ENCODE measurements at places on chromosomes 11 and 22.

DNA sequence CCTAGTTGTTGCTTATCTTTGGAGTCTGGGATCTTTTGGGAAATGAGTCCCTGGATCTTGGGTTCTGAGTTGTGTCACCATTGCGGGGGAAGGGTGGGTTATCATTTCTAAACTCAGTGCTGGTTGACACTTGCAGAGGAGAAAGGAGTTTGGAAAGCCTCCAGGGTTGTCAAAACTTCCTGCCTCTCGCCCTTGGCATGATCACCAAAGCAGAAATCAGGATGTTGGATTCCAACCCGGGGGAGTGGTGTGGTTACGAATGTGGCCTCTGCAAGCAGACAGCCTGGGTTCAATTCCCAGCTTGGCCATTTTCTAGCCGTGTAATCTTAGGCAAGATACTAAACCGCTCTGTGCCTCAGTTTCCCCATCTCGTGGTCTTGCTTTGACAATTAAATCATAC lies 24.3 kb downstream of the CD6 start:
- no peak for DNase-seq

- DNase-seq: no peak
Measured at GRCh38 chr11:35558513-35558912, 33.1 kb upstream of the PAMR1 start.

- no peak for DNase-seq
Measured at GRCh38 chr11:13114566-13115379, 105.7 kb downstream of the RASSF10 start.

GRCh38 chr22:49765951-49766350 lies 61.7 kb downstream of the BRD1 start:
- DNase-seq: no peak

GRCh38 chr11:117979481-117980211 lies 6.5 kb upstream of the IL10RA start:
- no peak for DNase-seq

DNA sequence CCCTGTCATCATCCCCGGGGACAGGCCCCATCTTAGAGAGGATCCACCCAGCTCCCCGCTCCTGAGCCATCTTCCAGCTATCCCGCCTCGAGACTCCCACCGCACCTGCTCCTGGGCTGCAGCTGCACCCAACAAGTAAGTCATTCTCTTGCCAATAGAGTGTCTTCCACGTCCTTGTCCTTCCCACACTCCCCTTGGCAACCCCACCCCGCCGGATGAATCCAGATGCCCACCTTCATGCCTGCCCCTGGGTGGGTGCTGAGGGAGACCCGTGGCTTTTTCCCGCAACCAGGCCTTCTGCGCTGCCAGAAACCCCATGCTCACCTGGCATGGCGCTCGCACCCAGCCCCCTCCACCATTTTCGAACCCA lies 11.1 kb upstream of the C11orf24 start:
- no peak for DNase-seq

DNA sequence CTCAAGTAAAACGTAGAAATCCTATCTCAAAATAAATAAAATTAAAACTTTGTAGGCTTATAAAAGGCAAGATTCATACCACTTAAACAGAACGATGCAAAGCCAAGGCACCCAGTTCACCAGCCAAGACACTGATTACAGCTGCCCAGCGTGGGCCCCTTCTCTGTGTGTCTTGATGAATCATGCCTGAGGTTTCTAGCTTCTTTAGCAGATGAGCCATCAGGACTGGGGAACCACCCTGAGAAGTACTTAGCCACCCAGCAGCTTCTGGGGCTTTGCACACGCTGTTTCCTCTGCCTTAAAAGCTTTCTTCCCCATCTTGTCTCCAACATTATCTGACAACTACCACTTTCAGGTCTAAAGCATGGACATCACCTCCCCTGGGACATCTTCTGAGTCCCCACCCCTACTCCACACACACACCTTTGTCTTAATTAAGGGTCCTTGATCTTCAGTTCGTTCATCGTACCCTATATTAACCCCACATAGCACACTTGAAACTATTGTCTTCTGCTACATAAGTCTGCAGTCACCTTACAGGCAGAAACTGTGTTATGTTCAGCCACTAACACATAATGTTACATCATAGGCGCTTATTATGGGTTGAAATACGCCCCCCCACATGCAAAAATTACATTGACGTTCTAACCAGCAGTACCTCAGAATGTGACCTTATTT lies 8.7 kb upstream of the LAYN start:
- DNase-seq: no peak

- DNase-seq: no peak
Measured at GRCh38 chr22:49735901-49736421, 91.7 kb downstream of the BRD1 start.

- DNase-seq: peak; percentile 81
Measured at GRCh38 chr22:27801616-27802345, at the start of gene MN1. MN1 (minus strand) TSS chr22:27801756; CDS start chr22:27800543, 1,213 bp downstream.

DNA sequence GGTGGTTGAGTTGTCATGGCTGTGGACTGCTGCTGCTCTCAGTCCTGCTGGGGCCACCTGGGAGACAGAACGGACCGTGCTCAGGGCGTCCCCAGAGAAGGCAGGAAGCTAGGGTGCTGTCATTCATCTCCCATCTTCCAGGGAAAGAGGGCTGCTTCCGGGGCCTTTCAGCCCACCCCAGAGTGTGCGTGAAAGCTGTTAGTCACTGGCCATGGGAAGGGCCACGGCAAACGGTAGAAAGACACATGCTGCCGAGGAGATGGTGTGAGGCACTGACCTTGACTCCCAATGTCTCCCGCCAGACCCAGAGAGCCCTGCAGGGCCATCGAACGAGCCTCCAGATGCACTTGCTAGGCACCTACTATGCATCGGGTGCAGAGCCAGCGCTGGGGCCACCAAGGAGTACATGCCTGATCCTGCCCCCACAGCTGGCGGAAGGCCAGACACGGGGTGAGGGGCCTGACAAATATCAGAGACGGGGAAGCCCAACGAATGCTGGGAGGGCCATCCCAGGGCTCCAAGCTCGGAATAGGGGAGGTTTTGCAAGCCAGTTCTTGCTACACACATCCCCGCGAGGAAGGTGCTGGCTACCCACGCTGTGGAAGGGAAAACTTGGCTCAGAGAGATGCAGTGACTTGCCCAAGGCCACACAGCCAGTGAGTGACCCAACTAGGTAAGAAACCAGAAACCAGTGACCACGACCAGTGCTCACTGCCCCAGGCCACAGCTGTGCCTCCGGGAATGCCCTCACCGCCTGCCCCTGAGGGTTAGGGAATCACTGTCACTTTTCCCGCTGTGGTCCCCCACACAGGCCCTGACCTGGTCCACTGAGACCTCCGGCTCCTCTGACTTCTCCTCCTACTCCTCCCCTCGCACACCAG lies 10.1 kb downstream of the RAC2 start:
- no peak for DNase-seq

DNA sequence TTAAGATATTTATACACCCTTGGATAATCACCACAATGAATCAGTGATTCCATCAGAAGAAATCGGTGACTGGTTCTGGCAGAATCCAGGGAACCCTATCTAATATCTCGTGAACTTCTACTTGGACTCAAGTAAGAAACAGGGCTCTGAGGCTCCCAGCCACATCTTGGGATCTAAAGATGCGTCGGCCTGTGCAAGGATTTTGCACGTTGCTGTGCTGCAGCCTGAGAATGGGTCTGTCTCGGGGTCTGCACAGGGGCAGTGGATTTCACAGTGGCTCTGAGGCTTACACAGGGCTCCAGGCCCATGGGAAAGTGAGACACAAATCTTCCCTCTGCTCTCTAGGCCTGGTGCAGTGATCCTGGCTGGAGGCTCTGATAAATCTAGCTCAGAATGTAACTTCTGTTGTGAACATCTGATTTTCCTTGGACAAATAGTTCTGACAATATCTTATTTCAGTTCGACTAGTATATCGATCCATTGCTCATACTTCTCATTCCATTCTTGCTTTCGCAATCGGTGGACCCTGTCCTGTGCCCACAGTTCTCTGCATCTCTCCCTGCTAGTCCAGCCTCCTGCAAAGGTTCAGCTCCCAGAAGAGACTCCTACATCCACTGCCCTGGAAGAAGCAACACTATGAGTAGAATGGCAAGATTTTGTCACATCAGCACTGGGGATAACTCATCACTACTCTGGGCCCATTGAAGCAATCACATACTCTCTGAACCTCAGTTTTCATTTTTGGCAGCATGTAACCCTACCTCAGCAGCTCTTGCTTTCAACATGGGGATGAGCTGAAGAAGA lies 105.5 kb upstream of the TOP3B start:
- DNase-seq: no peak

Measured in left hindlimb (tissue), 1 donor.